ENCODE measurements at places on chromosomes 3 and 15. TPM values are rescaled to one million over a fixed set of nuclear protein-coding genes. Genes with fewer than 3 reads are reported as not detected.

DNA sequence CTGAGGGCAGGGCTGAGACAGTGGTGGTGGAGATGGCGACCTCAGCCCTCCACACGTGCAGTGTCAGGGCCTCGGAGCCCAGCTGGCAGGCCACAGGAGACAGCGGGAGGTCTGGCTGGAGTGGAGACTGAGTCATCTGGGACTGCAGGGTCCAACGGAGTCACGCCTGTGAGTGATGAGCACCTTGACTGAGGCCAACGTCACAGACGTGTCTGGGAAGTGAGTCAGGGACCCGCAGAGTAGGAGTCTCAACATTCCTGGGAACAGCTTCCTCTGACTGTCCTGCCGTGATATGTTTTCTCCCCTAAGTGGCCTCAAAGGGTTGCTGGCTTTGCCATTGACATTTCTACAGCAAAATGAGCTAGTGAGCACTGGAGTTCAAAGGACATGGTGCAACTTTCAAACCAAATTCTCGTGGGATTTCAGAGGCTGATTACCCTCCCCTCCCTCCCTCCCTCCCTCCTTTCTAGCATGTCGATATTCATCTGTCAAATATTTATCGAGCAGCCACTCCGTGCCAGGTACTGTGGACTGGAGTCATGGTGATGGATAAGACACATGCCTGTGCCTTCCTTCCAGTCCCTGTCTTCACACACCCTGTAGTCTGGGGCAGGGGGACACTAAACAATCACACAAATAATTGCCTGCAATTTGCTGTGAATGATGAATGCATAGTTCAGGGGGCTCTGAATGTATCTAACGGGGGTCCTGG lies 53.3 kb upstream of the AMOTL2 start:
- DNase-seq, result peak; percentile 99

DNA sequence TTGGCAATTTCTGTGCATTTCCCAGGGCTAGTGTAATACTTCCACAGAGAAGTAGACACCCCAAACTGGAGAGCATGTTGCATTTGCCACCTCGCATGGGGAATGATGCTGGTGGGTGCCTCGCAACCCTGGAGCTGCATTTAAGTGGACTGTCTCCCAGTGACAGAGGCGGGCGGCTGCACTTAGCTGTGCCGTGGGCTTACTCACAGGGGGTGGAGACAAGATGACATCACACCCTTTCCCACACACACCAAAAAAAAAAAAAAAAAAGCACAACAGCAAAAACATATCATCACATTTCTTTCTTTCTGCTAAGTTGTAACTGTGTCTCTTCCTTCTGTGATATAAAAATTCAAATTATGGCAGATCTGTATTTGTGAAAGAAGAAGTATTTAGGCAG lies at the start of gene ABI3BP:
ABI3BP (minus strand) TSS at position 113 of the 400 bp plus-strand sequence; CDS start at position 76, 37 bp downstream.
- peak; percentile 90 for DNase-seq

GRCh38 chr3:89358281-89358680 lies 250.9 kb downstream of the EPHA3 start:
- no peak for DNase-seq

GOLGA6L26 gene
- not detected for total RNA-seq

GRCh38 chr3:82610236-82610635 lies 848.8 kb upstream of the GBE1 start:
- DNase-seq, result no peak

GRCh38 chr3:45105855-45106671 lies 40.1 kb downstream of the CDCP1 start:
- DNase-seq, result peak; percentile 75

EFCAB12 gene
- total RNA-seq, result not detected

DNA sequence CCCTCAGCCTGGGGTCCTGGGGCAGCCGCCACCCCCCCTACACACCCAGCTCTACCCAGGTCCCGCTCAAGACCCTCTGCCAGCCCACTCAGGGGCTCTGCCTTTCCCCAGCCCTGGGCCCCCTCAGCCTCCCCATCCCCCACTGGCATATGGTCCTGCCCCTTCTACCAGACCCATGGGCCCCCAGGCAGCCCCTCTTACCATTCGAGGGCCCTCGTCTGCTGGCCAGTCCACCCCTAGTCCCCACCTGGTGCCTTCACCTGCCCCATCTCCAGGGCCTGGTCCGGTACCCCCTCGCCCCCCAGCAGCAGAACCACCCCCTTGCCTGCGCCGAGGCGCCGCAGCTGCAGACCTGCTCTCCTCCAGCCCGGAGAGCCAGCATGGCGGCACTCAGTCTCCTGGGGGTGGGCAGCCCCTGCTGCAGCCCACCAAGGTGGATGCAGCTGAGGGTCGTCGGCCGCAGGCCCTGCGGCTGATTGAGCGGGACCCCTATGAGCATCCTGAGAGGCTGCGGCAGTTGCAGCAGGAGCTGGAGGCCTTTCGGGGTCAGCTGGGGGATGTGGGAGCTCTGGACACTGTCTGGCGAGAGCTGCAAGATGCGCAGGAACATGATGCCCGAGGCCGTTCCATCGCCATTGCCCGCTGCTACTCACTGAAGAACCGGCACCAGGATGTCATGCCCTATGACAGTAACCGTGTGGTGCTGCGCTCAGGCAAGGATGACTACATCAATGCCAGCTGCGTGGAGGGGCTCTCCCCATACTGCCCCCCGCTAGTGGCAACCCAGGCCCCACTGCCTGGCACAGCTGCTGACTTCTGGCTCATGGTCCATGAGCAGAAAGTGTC lies 30.2 kb downstream of the PTPN23 start:
- DNase-seq, result no peak

- peak; percentile 24 for DNase-seq
Measured at GRCh38 chr3:52121464-52121805, 32.8 kb downstream of the POC1A start.

GRCh38 chr3:103169289-103169688 lies 734.5 kb downstream of the ZPLD1 start:
- DNase-seq, result no peak

- no peak for DNase-seq
Measured at GRCh38 chr3:152149832-152150231, 118.9 kb upstream of the MBNL1 start.

DNA sequence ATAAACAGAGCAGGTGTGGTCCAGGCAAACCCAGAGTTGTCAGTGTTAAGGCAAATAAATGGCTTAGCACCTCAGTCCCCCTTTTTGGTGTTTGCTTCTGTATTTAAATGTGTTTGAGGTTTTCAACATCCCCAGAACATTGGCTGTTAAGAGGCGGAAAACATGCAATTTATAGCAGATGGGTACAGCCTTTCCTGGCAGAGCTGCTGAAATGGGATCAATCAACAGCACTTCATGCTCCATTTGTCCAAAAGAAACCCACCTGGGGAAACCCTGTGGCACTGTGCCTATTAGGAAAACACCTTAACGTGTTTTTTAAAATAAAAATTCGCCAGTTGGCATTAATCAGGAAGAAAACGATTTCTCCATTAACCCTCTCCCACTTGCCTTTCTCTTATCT lies 135.4 kb downstream of the MCTP2 start:
- no peak for DNase-seq

- peak; percentile 40 for DNase-seq
Measured at GRCh38 chr3:9276761-9277370, 27.4 kb upstream of the SRGAP3 start.

- peak; percentile 76 for DNase-seq
Measured at GRCh38 chr3:56823421-56823926, 21.7 kb upstream of the ARHGEF3 start.

DNA sequence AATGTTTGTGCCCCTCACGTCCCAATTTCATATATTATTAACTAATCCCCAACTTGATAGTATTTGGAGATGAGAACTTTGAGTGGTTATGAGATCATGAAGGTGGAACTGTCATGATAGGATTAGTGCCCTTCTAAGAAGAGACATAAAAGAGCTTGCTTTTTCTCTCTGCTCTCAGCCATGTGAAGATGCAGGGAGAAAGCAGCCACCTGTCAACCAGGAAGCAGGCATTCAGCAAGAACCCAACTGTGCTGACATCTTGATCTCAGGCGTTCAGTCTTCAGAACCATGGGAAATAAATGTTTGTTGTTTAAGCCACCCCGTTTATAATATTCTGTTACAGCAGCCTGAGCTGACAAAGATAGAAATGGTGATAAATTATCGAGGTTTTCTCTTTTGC lies 278.7 kb upstream of the KCNMB2 start:
- no peak for DNase-seq

DNA sequence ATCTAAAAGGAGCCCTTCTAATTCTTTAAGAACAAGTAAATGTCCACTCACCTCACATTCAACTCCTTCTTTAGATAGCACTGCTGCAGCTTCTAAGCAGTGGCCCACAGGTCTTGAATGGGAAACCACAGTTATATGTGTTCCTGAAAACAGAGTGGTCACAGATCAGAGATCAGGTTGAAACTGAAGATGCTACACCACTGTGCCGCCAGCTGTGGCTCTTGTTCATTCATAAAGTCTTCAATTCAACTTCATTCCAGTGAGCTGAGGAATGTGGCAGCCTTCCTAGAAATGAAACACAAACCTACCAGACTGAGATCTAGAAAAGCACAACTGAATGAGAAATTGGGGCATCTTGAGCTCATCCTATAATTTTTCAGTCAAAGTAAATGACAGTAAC lies 4.0 kb downstream of the PDHB start:
- peak; percentile 17 for DNase-seq

GRCh38 chr3:123225016-123225415 lies 23.3 kb downstream of the SEC22A start:
- DNase-seq, result no peak

MED12L gene
- total RNA-seq, result 0.72 TPM

DNA sequence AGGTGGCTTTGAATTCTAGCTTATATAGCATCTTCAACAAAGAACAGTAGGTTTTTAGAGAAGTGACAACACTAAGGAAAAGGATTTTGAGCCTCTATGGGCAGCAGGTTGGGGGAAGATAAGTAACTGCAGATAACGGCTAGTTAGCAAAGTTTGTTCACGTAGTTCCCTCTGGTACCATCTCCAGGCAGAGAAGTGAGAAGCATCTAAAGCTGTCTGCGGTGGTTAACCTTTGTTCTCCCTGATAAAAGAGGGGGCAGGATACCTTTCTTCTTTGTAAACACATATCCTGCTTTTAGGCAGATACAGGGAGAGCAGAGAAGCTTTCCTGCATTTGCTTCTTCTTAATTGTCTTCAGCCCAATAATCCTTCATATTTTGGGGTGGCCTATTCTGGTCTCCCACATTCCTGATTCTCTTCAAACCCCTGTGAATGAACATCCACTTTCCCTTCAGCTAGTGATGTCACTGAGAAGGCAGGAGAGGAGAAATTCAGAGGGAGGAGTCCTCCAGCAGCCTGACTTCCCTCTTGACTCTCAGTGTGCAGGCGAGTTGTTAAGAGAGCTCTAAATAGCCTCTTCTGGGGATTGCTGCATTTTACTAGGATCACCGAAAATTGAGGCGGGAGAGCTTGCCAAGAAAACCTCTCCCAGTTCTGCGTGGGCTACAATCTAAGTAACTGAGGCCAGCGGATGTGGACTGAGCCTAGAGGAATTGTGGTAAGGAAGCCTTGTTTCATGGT lies 393.7 kb upstream of the C2CD4B start:
- DNase-seq, result peak; percentile 90

DNA sequence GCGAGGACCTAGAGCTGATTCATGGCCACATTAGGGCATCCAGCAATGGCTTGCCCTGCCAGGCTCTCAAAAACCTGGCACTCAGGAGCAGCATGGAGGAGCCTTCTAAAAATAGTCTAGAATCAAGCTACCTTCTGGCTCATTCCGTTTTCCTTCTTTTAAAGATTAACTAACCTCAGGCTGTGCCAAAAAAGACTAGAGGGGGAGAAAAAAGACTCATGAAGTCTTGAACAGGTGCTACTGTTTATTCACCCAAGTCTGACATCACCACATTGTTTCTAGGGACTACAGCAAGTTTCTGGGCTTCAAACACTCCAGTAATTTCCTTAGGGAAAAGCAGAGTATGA lies 125.8 kb downstream of the TNIK start:
- DNase-seq, result peak; percentile 51

DNA sequence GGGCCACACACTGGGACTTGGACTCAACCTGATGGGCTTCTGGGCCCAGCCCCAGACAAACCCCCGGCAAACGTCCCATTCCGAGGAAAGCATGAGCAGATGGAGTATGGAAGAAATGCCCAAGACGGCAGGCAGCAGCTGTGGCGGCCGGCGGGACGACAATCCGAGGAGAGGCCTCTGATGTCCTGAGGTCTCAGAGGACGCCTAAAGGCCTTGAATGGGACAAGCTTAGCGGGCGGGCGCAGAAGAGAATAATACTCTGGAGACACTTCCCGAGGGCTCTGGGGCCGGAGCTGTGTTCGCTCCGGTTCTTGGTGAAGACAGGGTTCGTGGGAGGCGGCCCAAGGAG lies 482 bp upstream of the OGG1 start:
- DNase-seq, result no peak
